Activated T-helper 9 cell treated with anti-CD3 and anti-CD28 coated beads, Interleukin-2, amount 50 U/mL, for 16 hours (primary cell): ENCODE measurements at places on chromosomes 13 and 19.

DNA sequence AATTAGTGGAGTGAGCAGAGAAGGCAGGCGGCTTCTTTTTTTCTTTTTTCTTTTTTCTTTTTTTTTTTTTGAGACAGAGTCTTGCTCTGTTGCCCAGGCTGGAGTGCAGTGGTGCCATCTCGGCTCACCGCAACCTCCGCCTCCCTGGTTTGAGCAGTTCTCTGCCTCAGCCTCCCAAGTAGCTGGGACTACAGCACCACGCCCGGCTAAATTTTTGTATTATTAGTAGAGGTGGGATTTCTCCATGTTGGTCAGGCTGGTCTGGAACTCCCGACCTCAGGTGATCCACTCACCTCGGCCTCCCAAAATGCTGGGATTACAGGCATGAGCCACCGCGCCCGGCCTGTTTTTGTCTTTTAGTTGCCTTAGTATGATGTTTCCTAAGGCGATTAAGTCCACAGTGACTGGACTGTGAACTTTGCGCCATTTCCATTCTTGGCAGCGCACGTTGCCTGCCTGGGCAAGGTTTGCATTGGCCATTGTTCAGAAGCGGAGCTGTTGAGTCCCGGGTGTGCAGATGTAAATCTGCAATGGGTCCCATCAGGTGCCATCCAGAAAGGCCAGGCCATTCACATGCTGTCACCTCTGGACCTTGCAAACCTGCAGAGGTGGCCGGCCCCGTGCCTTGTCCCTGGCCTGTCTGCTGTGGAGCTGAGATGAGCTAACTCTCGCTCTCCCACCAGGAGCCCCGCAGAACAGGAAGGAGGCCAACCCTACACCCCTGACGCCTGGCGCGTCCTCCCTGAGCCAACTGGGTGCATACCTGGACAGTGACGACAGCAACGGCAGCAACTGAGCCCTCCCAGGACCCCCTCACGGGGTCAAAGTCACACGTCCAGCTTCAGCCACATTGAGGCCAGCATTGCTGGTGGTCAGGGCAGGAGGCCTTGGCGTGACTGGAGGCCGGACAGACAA, 10.9 kb upstream of the SHD start:
- DNase-seq = no peak

DNA sequence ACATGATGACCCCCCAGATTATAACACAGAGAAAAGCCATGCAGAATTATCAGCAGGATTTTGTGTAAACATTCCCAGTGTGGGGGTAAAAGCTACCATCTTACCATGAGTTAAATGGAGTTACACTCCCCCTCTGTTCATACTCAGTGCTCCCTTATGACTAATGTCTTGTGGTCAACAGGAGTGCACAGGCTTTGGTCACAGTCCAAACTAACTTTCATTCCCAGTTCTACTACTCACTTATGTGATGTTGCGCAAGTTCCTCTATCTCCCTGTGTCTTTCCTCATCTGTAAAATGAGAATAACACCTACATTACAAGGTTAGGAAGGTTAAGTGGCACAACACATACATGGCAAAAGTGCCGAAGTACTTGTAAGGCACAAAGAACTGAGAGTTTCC, 277.9 kb downstream of the RBM26 start:
- no peak for DNase-seq

GRCh38 chr13:35882722-35883497, 248.3 kb downstream of the DCLK1 start:
- DNase-seq = no peak

- DNase-seq = no peak
These were observed 453.0 kb downstream of the SLITRK5 start for GRCh38 chr13:88124142-88124541.

GRCh38 chr13:19860884-19861655, 2.4 kb downstream of the ZMYM5 start:
- no peak for DNase-seq

DNA sequence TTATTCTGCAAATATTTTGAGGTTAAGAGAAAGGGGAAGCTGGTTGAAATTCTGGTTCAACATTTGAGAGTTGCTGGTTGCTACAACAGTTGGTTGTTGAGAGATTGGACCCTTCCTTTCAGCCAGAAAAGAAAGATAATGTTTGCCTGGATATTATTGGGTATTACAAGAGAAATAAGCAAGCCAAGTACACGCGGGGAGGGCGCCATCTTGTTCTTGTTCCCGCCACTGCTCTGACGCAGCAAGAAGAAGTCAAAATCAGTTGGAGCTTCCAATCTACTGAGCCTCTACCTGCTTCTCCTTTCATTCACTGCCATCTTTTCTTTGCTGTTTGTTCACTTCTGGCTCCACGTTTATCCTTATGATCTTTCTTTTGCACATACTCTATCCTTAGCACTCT, 18.4 kb downstream of the BSPH1 start:
- no peak for DNase-seq

DNA sequence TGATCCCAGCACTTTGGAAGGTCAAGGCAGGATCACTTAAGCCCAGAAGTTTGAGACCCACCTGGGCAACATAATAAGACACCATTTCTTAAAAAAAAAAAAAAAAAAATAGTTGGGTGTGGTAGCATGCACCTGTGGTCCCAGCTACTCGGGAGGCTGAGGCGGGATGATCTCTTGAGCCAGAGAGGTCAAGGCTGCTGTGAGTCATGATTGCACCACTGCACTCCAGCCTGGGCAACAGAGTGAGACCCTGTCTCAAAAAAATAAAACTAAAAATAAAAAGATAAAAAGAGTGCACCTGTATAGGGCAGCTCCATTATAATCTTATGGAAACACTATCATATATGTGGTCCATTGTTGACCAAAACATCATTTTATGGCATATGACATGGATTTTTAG, 25.5 kb upstream of the STARD13 start:
- DNase-seq = no peak

GRCh38 chr13:50323440-50324065, 308.3 kb downstream of the KCNRG start:
- DNase-seq = no peak

- no peak for DNase-seq
These were observed 8.0 kb downstream of the TMEM86B start for GRCh38 chr19:55220525-55220924.

DNA sequence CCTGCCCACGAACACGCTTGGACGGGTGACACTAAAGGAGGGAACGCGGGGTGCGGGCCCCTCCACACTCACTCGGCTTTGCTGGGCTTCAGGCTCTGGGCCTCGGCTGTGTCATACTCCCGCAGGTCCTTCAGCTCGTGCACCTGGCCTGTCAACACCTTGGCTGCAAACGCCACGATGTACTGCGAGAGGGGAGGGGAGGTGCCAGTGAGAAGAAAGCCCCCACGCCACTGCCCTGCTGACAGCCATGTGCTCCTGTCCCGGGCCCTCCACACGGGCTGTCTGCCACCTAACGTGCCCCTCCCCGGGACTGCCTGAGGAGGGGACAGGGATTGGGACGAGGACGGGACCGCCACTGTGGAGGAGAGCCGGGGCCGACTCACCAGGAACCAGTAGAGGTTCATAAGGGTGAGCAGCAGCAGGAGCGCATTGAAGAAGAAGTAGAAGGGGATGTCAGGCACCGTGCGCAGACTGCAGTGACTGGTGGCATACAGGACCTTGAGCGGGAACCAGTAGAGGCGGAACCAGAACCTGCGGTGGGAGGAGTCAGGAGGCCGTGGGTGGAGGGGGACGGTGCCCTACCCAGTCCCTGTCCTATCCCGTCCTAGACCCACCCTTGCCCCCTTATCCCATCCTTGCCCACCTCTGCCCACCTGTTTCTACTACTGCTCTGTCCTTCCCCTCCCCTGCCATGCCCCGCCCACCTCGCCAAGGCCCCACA, 16.9 kb downstream of the CERS1 start:
- DNase-seq = no peak

- no peak for DNase-seq
These were observed 31.2 kb downstream of the KATNAL1 start for GRCh38 chr13:30276178-30276577.

DNA sequence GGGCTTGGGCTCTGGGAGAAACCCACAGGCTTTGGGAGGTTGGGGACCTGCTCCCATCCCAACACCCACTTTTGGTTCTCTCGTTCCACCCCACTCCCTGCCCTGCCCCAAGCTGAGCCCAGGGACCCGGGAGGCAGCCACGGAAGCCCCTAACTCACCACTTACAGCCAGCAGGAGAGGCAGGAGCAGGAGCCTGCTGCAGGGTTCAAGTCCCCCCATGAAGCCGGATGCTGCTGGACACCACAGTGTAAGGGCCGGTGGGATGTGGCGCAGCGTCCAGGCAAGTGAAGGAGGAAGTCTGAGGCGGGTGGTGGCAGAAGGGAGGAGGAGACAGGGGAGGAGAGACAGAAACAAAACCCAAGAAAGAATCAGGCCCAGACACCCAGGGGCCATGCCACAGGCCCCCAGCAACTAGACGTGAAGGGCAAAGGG, at the start of gene TYROBP:
TSS of gene TYROBP (minus strand) at position 286 of the 432 bp plus-strand sequence. CDS start at position 219, 67 bp downstream.
- no peak for DNase-seq

GRCh38 chr19:52291781-52292180, 5.2 kb upstream of the ZNF480 start:
- no peak for DNase-seq

- no peak for DNase-seq
These were observed 111.3 kb downstream of the ZNF486 start for GRCh38 chr19:20278342-20278741.

- DNase-seq = no peak
These were observed 67.4 kb upstream of the UBAC2 start for GRCh38 chr13:99133230-99133629.

DNA sequence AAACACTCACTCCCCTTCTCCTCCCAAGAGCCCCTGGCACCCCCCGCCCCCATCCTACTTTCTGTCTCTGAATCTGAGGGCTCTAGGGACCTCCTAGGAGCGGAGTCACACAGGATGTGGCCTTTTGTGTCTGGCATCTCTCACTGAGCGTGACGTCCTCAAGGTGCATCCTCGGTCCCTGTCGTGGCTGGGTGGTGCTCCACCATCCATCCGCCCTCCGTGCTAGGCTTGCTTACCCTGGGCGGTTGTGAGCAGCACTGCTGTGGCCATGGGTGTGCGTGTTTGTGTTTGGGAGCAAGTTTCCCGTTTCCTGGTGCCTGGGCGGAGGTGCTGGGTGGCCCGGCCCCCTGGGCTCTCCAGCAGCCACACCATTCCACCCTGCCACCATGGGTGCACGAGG, 12.2 kb downstream of the PLEKHJ1 start:
- DNase-seq = no peak

DNA sequence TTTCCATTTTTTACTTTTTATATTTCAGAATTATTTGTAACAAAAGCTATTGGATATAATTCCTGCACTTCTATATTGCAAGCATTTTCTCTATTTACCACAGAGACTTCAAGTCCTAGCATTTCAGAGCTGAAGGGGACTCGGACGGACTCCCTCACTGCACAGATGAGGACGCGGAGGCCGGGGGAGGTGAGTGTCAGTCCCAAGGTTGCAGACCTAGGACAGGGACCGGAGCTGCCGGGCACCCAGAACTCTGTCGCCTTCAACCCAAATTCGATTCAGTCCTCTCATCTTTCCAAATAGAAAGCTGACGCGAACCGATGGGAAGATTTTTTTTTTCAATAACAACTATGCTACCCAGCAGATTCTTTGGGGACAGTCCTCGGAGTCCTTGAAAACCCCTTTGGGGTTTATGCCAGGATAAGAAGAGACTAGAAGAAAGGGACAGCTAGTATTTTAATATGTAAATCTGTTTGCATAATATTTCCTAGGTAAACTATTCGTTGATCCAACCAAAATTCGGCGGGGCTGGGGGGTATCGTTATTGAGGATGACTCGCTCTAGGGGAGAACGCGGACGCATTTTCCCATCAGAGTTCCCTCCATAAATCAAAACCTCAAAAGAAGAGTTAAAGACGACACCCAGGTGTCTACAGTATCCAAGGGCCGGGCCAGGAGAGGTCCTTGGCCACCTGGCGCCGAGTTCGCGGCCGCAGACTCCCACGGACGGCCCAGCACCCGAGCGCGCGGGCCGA, 803 bp downstream of the FLT3 start:
- DNase-seq = no peak

GRCh38 chr13:27174766-27175455, 3.3 kb upstream of the USP12 start:
- DNase-seq = no peak

- no peak for DNase-seq
These were observed 2.9 kb downstream of the FOSB start for GRCh38 chr19:45470762-45471081.

- DNase-seq = no peak
These were observed 10.1 kb upstream of the TPRX2 start for GRCh38 chr19:47848823-47849473.

DNA sequence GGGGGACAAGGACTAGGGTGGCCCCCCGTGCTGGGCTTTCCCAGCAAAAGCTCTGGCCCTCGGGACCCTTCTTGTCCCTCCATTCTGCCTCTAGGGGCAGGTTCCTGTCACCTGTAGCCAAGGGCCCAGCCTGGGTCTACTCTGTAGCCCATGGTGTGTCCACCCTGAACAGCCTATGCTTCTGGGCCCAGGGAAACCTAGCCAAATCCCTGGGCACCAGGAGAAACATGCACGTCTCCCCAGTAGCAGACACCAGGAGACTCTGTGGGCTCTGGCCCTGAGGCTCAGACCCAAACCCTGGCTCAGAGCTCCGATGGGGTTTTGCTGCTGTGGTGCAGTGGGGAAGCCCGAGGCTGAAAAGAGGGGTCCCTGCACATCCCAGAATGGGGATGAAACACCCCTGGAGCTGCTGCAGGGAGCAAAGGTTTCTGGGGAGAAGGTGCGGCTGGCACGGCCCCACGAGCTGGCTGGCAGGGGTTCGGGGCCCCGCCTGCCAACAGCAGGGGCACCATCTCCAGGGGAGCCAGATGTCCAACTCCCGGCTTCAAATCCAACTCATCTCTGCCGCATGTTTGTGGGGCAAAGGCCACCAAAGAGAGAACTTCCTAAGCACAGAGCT, 18.2 kb downstream of the CEBPG start:
- DNase-seq = no peak

DNA sequence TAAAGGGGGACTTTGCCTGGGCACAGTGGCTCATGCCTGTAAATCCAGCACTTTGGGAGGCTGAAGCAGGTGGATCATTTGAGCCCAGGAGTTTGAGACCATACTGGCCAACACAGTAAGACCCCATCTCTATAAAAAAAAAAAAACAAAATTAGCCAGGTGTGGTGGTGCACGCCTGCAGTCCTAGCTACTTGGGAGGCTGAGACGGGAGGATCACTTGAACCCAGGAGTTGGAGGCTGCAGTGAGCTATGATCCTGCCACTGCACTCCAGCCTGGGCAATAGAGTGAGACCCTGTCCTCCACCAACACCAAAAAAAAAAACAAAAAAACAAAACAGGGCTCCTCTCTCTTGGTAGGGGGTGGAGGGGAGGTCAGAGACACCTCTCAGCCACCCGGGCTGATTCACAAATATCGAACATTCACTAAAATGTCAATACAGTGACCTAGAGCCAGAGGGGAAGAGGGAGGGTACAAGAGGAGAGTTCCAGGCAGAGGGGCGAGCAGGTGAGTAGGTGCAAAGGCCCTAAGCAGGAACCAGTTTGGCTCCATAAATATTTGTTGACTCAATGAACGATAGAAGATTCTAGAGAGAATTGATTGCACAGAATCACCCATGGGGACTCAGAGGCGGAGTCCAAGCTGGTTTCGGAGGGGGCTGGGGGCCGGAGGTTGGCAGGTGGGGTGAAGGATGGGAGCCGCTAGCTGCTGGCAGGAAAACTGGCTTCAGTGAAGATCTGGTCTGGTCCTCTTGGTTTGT, 1.0 kb upstream of the CREB3L3 start:
- no peak for DNase-seq
